NCI-H1105 (cell line): ENCODE measurements at places on chromosomes 7 and 10.

GRCh38 chr7:151707105-151707469, 169.8 kb downstream of the PRKAG2 start:
- no peak for DNase-seq

DNA sequence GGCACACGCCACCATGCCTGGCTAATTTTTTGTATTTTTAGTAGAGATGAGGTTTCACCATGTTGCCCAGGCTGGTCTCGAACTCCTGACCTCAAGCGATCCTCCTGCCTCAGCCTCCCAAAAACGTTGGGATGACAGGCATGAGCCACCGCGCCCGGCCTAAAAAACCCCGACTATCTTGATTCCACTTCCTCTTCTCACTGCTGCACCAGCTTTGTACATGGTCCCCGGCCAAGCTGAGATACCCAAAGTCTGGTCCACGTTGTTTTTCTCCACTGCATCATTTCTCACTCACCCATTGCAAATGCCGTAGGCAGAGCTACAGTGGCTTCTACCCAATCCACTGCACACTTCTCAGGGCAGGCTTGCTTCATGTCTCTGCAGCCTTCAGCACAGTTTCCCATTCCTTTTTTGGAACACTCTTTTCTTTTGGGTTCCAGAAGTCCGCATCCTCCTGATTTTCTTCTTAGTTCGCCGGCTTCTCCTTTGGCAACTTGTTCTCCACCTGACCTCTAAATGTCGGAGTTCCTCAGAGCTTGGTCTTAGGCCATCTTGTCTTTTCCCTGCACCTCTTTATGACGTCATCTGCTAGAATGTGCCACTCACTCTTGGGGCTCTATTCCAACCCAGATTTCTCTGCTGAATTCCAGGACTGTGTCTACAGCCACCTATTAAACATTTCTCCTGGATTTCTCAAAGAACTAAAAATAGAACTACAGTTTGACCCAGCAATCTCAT, 6.0 kb upstream of the GNB2 start:
- no peak for DNase-seq

DNA sequence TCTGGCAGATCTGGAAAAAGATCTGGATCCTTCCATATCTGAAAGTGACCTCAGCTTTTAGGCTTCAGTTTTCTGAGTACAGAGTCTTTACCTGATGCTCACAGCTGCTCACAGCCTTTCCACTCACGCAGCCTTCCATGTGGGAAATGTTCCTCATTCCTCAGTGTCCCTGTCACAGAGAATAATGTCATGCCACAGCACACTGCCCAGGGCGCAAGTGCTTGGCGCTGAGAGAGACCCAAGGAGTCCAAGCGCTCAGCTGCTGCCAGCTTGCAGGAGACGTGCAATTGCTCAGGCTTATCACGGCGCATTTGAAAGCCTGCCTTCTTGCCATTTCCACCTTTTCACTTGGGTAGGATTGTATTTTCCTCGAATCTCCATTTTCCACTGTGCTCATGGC, 271.9 kb upstream of the MKI67 start:
- DNase-seq = no peak

DNA sequence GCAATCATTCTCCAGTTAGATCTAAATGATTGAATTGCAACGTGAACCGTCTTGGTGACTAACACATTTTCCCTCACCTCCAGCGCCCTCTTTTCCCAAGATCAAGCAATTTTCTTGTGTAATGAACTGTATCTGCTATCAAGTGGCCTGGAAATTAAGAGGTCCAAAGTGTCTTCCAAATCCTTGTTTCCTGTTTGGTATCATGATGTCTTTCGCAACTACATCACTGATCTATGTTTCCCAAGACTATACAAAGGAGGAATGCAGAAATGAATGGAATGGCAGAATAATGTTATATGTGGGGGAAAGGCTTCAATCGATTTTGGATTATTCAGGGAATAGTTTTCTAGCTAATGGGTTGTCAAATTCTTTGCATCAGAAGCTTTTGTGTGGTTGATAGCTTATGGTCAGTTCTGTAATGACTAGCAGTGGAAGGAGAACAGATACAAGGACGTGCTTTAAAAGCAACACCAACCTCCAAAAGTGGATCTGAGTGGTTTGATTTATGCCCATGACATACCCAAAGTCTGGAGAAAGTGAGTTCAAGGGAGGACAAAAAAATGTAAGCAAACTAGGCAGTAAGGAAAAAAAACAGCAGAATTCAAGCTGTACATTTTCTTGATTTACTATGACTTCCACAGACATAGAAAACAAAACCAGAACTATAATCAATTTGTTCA, 14.6 kb upstream of the ZEB1 start:
- DNase-seq = no peak

DNA sequence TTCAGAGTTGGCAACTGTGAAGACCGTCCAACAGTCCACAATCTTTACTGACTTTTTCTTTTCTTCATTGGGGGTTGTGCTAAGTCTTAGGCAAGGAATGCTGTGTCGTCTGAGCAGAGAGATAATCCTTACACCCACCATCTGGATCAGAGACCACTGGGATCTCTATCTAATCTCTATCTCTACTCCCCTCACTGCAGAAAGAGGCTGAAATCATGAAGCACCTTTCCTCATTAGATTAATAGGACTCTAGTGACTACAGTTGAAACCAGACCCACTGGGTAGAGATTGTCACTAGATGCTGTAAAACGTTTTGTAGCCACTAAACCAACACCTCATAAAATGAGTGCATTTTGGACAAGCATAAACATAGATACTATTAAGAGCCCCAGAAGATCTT, 387.4 kb upstream of the CELF2 start:
- no peak for DNase-seq

- DNase-seq = no peak
Observed at GRCh38 chr7:22885797-22886261, 63.2 kb upstream of the TOMM7 start.

- DNase-seq = no peak
Observed at GRCh38 chr10:26843736-26844135, 17.0 kb downstream of the ABI1 start.
